ENCODE measurements at places on chromosomes 2 and 18. TPM values are rescaled to one million over a fixed set of nuclear protein-coding genes. Genes with fewer than 3 reads are reported as not detected.

Gene PLGLB1
- 6.0 TPM for total RNA-seq

Gene RGPD3
- total RNA-seq = 2.2 TPM

Gene MTLN
- 88.3 TPM for total RNA-seq

Gene SPP2
- total RNA-seq = not detected

Gene NMUR1
- not detected for total RNA-seq

Gene FIGN
- total RNA-seq = 13.9 TPM

Gene IKZF2
- total RNA-seq = 22.0 TPM

Gene SPEG
- total RNA-seq = 21.0 TPM

Gene SERPINB11
- total RNA-seq = not detected

Gene NTSR2
- 0.32 TPM for total RNA-seq

Gene CTAGE1
- not detected for total RNA-seq

Gene ANKRD53
- total RNA-seq = 2.8 TPM

Gene ADCY3
- 89.1 TPM for total RNA-seq

Gene MARCHF4
- total RNA-seq = not detected

All from breast epithelium (tissue), 4 donors.